ENCODE measurements at places on chromosomes 1 and 21.

DNA sequence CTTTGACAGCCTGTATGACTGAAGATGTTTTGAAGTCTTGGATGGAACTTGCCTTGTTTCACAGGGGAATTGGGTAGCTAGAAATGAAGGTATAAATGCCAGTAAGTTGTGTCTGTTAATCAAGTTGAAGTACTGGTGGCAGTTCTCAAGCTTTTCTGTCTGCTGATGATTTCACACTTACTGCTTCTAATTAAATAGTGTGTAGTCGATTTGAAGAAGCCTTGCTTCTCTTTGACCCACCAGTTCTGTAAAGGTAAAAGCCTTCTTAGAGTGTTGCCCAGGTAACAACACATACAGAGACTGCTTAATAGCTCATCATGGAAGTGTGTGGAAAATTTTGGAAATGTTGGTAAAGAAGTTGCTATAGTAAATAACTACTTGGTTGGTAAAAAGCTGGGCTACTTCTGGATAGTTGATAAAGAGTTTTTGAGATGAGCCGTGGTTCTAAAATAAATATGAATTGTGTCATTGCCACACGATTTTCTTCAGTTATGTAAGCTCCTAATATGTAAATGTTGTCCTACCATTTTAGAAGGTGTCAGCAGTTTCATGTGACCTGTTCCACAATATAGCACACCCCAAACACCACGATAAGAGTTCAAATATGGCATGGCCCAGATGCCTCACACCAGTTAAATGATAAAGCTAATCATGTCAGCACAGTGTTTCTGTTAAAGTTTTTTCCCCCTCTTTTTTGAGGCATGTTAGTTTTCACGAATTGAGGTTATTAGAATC, 7.4 kb downstream of the RABGAP1L start:
- no peak for DNase-seq

DNA sequence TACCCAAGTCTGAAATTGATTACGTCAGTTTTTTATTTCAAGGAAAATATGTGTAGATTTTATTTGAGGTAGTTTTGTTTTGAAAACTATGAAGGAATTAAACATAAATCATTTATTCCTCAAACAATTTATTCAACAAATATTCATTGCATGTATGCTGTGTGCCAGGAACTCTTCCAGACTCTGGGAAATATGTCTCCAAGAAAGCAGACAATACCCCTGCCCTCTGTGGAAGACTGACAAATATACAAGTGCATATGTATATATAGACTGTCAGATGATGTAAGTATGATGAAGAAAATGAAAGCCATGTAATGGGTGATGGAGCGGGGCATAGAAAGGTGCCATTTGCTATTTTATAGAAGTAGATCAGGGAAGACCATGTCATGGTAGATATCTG, 889.5 kb downstream of the USP25 start:
- no peak for DNase-seq

GRCh38 chr1:180912801-180913565, at the start of gene KIAA1614:
Gene KIAA1614 (plus strand): TSS chr1:180912897. CDS start chr1:180913244, 347 bp downstream.
- DNase-seq, result no peak

GRCh38 chr1:65193129-65193695, 45.2 kb downstream of the AK4 start:
- no peak for DNase-seq

DNA sequence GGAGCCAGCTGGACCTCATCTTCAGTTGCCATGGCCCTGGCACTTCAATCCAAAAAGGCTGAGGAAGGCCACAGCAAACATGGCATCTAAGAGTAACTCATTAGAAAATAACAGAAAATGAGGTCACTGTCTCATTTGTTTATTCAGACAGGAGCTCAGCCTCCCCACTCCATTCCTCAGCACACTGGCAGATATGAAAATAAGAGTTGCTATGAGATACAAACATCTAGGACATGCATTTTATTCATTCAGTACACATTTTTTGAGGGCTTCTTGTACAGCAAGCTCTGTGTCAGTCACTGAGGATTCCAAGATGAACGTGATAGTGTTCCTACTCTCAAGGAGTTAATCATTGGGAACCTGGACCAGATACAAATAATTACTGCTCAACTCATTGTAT, 32.7 kb upstream of the TMEM125 start:
- no peak for DNase-seq

GRCh38 chr1:196308176-196308575, 300.1 kb downstream of the KCNT2 start:
- DNase-seq, result no peak

GRCh38 chr1:43035821-43036741, 77.4 kb upstream of the SLC2A1 start:
- DNase-seq, result no peak

DNA sequence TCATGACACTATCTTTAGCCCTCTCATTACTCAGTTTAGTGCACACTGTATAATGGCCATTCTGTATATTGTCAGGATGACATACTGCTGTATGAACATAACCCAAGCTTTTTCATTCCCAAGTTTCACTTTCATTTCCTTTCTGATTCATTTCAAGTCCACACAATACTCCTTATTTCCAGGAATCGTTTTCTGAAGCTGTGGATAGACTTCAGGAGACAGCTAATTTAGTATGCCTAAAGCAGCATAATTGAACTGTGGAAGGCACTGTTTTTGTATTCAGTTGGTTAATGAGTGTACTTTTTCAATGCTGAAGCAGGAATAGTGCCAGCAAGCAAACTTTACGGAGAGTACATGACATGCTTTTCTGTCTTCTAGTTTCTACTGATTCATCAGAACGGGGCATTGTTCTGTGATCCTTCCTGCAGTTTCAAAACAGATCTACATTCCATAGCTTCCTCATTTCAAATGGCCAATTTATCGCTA, 578.5 kb upstream of the ZP4 start:
- DNase-seq, result no peak

DNA sequence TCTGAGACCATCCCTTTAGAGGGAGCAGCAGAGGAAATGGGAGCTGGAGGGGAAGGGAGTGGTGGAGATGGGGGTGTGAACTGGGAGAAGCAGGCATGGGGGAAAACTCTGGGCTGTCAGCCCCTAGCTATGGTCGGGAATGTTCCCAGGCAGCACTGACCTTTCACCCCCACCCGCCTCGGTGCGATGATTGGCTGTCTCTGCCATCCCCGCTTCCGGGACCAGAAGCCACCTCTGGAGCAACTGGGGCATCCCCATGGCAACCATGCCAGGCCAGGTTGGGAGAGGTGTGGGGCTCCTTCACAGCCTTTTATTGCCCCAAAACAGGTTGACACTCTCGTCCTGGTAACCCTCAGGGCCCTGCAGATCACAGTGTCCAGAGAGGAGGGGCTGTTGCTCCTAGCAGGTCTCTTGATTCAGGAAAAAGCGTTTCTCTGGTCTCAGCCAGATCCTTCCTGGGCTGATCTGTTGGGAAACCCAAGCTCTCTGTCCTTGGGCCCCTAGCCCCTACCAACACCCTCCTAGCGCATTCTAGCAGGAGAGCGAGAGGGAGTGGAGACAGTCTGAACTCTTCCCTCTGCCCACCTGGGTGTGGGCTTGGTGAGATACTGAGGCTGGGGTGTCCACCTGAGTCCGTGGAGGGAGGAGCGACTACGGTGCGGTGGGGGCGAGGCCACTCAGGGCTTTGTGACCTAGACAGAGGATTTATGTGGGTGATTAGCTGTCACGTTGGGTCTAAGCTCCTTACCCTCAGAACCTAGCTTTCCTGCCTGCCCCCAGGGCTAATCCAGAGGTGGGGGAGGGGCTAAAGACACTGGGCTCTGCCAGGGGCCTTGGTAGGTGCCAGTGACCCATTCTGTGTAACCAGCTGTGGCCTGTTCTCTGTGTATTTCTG, 12.2 kb upstream of the SLC6A9 start:
- DNase-seq, result no peak

GRCh38 chr1:181809991-181810545, 251.4 kb downstream of the ZNF648 start:
- DNase-seq, result no peak

DNA sequence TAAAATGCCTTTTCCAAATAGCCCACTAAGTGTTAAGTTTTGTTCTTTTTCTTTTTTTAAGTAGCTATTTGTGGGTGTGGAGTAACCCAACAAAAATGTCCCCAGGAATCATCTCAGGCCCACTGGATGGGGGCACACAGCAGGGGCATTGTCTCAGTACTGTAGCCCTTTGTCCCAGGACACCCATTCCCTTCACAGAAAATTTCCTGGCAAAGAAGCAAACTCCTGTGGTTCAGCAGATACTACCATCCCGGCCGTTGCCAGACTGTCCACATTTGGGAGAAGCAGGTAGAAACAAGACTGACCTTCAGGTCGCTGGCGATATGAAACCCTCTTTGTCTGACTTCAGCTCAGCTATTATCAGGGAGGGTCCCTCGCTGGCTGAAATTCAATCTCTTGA, 23.7 kb upstream of the SRRM1 start:
- no peak for DNase-seq

- no peak for DNase-seq
Observed at GRCh38 chr1:224092601-224093000, 21.3 kb upstream of the FBXO28 start.

DNA sequence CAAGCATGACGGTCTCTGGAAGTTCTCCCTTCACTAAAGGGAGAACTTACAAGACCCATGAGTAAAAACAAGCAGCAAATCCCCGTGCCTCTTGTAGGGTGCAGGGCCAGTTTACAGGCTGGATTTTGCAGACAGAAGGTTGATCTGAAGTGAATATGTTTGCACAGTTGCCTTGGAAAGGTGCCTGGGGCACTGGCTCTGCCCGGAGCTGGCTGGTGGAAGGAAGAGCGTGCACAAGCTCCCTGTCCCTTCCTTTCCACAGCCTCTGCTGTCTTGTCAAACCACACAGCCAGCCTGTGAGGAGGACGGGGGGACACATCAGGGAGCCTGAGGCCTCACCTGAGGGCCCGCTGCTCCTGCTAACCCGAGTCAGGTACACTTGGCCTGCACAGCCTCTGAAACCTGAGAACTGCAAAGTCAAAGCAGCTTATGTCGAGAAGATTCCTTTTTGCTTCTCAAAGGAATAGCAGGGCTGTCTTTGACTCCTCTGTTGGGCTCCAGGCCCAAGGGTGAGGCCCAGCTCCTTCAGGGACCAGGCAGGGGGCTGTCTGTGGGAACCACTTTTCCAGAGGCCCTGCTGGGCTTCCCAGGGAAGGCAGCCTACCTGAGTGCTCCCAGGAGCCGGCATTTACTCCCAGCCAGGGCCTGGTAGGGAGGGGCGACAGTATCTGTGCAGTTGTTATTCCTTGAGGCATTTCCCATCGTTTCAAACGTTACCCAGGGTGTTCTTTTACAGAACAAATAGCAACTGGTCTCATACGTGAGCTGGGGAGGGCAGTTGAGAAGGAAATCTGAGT, 251.5 kb downstream of the SIPA1L2 start:
- no peak for DNase-seq

DNA sequence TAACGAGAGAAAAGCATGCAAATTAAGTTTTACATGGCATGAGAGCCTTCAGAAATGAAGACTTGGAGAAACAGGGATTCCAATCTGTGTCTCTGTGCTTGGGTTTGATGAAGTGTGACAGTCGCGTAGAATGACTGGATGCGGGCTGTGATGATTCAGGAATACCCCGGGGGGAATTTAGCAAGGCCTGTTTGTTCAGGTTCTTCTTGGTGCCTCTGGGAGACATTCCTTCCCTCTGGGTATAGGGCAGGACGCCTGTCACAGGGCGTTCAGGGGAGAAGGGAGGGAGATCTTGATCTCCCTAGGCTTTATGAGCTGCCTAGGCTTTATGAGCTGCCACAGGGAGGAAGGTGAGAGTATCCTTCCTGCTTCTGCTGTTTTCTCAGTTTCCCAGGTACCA, 36.6 kb downstream of the DOP1B start:
- no peak for DNase-seq

DNA sequence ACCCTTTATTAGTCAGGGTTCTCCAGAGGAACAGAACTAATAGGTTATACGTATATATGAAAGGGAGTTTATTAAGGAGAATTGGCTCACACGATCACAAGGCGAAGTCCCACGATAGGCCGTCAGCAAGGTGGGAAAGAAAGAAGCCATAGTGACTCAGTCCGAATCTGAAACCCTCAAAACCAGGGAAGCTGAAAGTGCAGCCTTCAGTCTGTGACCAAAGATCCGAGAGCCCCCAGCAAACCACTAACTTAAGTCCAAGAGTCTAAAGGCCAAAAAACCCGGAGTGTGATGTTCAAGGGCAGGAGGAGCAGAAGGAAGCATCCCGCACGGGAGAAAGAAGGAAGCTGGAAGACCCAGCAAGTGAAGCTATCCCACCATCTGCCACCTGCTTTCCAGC, 9.9 kb downstream of the IFNLR1 start:
- DNase-seq, result no peak

DNA sequence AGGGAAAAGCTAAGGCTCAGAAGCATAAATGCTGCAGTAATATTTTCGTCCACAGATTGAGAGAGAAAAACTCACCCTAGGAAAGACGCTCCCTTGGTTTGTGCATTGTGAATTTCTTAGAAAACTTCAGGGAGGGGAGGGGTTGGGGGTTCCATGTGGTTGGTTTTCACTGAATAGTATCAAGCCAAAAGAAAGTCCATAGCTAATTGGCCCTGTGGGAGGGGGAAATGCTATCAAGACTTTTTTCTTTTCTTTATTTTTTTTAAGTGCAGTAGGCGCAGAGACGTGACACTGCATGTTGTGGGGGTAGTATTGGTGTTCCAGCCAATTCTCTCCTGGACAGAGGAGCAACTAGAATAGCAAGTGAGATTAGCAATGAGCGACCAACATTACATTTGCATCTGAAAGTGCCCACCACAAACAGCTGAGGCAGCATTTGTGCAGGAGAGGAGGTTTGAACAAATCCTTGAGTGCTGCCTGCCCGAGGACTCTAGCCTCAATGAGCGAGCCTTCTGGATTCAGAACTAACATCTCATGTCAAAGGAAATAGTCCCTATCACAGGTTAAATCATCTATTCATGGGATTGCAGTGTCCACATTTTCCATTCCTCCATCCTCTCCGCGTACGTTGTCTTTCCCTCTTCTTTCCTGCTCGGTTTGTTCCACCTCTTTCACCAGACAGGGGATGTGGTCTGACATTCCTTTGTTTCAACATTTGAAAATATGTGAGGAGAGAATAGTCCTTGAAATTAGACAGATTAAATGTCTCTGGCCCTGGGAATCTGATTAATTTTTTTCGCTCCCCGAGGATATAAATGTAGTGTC, 118.0 kb upstream of the MARK1 start:
- no peak for DNase-seq

GRCh38 chr1:153945131-153945794, 1.3 kb downstream of the DENND4B start:
- no peak for DNase-seq

DNA sequence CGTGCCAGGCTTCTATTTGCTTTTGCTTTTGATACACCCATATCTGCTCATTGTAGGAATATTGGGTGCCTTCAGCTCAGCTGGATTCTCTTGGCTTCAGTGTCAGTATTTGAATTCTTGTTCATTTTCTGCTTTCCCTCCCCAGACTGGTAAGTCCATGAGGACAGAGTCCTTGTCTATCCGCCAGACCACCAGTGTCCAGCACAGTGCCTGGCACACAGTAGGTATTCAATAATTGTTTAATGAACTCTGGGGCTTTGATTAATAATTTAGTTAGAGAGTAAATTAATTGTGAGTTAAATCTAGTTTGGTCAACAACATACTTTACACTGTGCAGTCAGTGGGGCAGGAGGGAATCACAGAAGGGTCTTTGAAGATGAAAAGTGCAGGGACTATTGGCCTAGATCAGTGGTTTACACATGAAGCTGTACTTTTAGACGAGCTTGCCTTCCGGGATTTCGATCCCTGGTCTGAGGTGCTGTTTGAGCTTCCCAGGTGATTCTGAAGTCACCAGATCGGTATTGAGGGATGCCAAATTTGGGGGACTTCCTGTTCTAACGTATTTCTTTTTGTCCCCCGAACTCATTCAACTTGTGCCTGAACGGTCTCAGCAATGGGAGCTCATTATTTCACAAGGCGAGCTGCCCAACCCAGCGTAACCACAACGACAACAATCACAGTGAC, 119.1 kb upstream of the JUN start:
- DNase-seq, result no peak

GRCh38 chr1:9427388-9427787, 111.9 kb upstream of the SLC25A33 start:
- no peak for DNase-seq
